ENCODE measurements at places on chromosomes 1 and 21.

DNA sequence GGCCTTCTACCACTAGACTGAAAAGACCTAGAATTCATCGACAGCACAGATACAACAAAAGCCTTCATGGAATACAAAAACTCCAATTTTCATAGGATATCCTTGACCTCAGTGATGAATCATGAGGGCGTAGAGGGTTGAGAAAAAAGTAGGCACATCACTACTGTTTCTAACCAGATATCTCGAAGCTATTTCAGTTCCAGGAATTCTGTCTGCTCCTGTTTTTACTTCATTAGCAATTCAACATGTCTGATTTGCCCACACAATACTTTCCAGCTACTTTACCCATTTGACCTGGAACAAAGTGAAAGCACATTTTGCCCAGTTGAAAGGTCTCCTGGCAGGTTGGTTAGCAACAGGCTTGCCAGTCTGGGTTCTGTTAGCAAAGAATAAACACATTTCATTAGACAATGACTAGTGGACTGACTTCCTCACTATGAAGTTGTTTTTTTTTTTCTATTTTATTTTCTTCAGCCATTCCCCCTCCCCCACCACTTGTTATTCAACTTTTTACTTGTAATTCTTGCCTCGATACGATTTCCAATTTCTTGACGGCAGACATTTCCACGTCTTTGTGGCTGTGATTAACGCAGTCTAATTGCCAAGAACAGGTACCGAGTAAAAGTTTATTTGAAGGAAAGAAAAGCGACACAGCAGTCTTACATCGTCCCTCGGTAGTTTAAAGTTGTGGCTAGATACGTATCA, 4.0 kb upstream of the ZBTB18 start:
- DNase-seq, result no peak

DNA sequence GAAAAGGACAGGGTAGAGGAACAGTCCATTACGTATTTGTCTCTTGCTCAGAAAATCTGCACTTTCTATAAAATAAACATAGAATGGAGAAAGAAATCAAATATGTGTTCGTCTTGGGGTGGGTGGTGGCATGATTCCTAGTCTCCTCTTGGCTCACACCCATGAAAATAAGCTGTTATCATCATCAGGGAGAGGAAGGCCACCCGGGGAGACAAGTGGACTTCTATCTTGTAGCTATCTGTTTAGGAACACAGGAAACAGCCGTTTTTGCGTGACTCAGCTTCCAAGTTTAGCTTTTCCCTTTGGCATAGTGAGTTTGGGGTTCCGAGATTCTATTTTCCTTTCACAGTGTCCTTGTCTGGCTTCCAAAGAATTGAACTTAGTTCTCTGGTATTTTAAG, 622.3 kb downstream of the PTPRU start:
- DNase-seq, result no peak

DNA sequence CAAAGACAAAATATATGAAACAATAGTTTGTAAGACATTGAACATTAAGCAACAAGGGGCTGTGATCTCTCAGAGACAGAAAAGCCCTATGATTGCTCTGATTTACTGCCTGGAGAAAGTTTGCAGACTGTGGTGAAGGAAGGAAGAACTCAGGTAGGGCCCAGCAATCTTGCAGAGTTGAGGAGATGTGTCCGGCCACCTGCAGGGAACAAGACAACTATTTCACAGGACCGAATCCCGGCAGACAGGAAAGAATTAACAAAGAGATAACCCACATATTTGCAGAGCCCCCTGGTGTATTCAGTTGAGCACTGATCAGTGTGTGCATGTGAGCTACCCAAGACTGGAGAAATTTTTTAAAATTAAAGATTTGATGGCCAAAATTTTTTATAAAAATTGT, 58.3 kb upstream of the FMN2 start:
- no peak for DNase-seq

- DNase-seq, result no peak
Observed at GRCh38 chr1:180287988-180288705, 58.1 kb downstream of the LHX4 start.

GRCh38 chr1:186643614-186644013, 36.6 kb downstream of the PTGS2 start:
- DNase-seq, result no peak

DNA sequence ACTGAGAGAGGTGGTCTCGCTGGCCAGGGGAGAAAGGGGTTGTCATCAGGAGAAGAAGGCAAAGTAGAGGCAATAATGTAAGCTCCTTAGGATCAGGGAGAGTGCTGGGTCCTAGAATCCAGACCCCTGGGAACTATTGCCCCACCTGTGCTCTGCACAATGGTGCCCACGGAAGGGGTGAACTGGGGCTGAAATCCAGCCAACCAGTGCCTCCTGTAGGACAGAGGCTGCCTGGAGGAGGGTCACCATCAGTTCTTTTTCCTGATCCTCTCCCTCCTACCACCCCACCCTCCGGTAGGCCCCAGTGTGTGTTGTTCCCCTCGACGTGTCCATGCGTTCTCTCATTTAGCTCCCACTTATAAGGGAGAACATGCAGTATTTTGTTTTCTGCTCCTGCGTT, 52.9 kb upstream of the ATP2B4 start:
- DNase-seq, result no peak

- DNase-seq, result no peak
Observed at GRCh38 chr1:159895836-159896545, 4.0 kb downstream of the CFAP45 start.

DNA sequence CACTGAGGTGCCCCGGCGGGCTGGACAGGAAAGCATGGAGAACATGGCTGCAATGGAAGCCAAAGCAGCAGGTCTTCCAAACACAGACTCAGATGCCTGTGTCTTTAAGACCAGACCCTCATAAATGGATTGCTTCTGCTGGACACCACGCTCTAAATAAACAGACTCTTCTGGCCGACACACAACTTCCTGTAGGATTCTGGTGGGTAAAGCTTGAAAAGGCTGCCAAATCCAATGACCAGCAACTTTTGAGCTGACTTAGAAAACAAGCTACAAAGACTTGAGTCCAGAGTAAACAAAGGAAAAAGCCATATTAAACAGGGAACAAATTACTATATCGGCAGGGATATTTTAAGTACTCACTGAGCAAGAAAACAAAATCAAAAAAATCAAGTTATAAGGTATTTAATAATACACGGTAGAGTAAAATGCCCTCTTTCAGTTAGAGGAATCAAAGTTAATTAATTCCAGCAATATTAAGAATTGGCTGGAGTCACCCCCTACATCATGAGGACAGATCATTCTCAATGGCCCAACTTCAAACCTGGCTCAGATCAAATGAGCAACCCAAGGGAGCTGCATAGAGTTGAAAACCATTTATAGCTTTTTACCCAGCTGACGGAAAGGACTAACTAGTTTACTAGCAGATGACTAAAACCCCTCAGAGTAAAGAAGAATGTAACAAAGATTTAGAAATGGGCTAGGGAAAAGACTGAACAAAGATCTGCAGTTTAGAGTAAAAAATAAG, 102.4 kb downstream of the TGFBR3 start:
- no peak for DNase-seq

DNA sequence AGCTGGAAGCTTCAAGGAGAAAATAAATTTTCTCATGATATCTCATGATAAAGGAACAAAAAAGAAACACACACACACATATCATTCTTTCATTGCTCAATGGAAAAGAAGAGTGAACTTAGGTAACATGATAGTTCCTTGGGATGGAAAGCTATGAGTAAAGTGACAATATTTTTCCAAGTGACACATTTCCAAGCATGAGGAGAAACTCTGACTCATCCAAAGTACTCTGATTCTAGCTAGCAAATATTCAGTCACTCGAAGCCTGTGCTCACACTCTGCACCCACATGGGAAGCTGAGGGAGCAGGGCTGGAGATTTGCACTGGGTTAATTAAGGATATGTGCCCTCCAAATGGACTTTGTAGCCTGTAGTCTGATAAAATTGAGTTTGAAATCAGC, 222.4 kb downstream of the LRRC40 start:
- no peak for DNase-seq

DNA sequence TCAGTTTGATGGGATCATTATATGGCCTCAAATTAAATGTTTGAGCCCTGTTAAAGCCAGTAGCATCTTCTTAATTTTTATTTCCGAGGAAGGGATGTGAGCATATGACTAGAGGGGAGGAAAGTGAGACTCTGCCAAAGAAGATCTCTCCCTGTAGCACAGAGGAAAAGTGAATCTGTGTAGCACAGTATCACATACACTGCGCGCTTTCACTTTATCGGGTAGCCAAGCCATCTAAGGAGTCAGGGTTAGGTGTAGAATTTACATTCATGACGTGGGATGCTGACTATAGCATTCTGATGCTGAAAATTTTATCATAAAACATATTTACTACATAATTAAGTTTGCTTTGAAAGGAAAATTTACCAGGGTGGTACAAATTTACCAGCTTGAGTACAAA, 24.0 kb downstream of the LRRC8D start:
- no peak for DNase-seq

DNA sequence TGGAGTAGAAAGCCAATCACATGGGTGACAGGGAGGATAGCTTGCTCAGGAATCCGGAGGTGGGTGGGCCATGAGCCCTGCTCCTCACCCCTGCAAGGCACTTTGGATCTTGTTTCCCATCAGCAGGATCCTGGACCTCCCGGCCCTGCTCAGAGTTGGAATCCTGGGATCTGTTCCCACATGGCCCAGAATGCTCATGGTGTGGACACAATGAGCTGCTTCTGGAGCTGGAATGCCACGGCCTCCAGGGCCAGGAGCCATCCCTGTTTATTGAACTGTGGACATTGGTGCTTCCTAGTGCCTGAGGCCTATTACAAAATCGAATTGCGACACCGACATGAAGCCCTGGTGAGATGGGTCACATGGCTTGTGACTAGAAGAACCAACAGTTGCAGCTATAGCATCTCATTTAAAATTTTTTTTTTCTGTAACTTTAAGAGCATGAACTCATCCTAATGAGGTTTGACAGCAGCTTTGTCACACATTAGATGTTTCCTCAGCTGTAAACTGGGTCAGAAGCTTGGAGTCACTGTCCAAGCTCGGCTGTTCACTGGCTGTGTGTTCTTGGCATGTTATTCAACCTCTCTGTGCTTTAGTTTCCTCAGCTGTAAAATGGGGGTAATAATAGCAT, 40.4 kb upstream of the GOLT1A start:
- DNase-seq, result no peak

DNA sequence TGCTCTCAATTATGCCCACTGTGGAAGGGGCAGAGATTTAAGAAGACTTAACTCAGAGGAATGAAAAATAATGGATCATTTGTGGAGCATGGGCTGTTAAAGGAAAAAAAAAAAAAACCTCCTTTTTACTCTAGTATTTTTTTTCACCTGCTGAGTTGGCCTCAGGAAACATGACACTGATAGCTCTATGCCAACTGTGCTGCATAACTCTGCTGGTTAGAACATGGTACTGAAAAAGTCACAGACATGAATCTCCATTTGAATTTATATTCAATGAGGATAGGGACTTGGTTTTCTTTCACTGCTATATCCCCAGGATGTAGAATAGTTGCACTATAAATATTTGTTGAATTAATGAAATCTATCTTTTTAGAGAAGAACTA, 86.1 kb upstream of the KIAA0040 start:
- DNase-seq, result no peak

DNA sequence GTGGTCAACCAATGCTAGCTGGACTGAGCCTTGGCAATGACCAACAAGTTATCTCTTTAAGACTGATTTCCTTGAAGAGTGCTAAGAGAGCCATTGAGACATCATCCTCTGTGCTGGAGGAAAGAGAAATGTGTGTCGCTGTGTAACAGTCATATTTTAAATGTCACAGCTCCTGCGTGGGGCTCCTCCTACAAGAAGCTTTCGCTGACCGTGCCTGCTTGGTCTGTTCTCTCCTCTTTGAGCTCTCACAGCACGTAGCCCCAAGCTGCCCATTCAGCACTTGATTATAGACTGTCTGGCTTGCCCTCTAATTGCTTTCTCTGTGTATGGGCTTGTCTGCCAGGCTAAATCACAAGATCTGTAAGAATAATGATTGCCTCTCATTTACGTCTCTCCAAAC, 221.3 kb downstream of the FOXD2 start:
- DNase-seq, result no peak

GRCh38 chr1:158374860-158375259, 21.2 kb downstream of the CD1E start:
- no peak for DNase-seq

DNA sequence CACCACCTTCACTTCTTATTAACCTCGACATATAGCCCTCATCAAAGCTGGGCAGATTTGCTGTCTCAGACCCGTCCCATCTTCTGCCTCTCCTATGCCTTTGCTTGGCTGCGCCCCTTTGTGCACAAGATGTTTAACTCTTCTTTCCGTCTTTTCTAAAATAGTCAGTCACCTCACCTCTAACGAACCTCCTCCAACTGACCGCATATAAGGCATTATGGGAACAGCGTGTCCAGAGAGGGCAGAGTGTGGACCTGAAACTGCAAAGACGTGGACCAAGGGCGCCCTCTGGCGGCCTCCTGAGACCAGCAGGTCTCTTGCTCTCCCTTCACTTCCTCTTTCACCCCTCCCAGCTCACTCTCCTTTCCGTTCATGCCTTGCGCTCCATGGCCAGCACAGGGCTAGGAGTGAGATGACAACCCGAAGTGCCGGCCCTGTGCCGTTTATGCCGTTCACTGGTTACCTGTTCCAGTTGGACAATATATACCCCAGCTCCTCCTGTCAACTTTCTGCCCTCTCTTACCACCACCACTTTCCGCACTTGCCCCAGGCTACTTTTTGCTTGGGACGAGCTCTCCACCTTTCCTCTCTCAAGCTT, 2.5 kb upstream of the METTL25B start:
- peak; percentile 72 for DNase-seq

- DNase-seq, result peak; percentile 1
Observed at GRCh38 chr1:212225416-212225815, 59.8 kb upstream of the PPP2R5A start.

DNA sequence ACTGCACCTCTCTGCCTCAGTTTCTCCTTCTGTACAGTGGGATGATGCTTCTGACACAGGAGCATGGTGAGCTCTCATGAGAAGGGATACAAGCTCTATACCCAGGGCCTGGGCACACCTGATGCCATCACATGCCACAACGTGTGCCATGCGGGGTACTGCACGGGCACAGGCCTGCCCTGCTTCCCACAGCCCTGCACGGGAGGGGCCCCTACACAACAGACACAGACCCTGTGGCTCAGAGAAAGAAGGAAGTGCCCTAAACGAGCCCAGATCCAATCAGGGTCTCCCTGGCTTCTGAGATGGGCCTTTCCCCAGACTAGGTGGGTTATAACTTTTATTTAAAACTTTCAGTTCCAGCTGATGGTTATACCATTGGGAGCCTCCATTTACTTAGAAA, 24.6 kb downstream of the C2CD2 start:
- no peak for DNase-seq

GRCh38 chr1:54842963-54843362, 41.8 kb upstream of the TTC22 start:
- DNase-seq, result no peak

DNA sequence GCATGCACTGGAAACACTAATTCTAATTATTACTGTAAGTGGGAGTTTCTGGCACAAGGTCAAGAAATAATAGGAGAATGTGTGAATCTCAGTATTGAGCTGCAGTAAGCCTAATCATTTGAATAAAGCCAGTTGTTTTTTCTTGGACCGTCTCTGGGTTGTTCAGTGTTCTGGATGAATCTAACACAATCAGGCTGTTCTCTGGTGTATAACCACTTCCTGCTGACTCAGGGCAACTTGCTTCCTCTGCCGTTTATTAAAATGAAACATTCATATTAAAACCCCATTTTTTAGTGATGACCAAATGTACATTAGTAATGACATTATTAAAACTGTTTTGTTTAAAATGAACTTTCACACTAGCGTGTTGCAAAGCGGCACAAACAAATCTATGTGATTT, 273.1 kb upstream of the SNX7 start:
- no peak for DNase-seq

Data from naive thymus-derived CD8-positive, alpha-beta T cell (primary cell).